GM23338 (cell line): ENCODE measurements at places on chromosomes 12 and 14.

- DNase-seq: no peak
Observed at GRCh38 chr12:67968725-67969124, 20.5 kb upstream of the IFNG-AS1 start.

DNA sequence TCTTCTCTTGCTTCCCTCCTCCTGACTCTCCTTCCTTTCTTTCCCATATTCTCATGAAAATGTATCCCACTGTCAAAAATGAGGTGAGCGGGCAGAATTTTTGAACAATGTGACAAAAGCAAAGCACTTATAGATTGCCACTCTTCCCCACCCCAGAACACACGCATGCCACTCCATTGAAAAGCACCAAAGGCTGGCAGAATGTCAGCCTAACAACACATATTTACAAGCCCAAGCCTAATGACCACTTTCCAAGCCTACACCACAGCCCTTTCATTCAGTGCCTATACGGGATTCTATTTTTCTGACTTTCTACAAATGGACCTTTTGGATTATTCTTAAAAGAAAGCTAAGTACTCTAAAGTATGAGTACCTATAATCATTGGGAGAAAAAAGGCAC is 62.9 kb upstream of the METAP2 start:
- DNase-seq: no peak

- DNase-seq: no peak
Observed at GRCh38 chr14:99755068-99755405, 38.2 kb upstream of the EML1 start.

- no peak for DNase-seq
Observed at GRCh38 chr12:105391231-105391630, 60.7 kb downstream of the C12orf75 start.

- DNase-seq: no peak
Observed at GRCh38 chr12:24759155-24759554, 189.7 kb downstream of the BCAT1 start.

GRCh38 chr12:10562306-10562933 is 51.0 kb downstream of the MAGOHB start:
- DNase-seq: peak; percentile 44

GRCh38 chr14:97571866-97572555 is 774.8 kb downstream of the VRK1 start:
- DNase-seq: no peak

DNA sequence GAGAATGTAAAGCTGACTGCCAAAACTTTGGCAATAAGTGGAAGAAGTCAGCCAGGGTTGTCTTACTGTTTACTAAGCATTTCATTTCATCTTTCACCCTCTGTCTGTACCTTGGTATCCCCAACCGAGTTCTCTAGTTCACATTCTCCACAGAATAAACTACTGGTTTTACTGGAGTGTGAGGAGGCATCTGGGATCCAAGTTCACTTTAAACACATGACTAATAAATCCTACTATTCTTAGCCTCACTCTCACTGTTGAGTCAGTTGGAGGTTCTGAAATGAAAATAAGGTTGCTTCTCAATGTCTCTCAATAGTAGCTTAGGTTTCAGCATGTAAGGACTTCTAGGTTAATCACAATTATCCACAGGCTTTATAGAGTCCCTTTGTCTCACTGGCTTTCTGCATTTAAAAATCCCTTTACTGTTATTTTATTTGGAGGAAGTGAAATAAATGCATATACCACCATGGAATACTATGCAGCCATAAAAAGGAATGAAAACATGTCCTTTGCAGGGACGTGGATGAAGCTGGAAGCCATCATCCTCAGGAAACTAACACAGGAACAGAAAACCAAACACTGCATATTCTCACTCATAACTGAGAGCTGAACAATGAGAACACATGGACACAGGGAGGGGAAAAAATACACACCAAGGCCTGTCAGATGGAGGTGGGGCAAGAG is 95.8 kb downstream of the EPS8 start:
- no peak for DNase-seq

- no peak for DNase-seq
Observed at GRCh38 chr14:32629236-32629635, 300.1 kb downstream of the AKAP6 start.

GRCh38 chr12:6097411-6097810 is 27.1 kb downstream of the VWF start:
- DNase-seq: no peak

DNA sequence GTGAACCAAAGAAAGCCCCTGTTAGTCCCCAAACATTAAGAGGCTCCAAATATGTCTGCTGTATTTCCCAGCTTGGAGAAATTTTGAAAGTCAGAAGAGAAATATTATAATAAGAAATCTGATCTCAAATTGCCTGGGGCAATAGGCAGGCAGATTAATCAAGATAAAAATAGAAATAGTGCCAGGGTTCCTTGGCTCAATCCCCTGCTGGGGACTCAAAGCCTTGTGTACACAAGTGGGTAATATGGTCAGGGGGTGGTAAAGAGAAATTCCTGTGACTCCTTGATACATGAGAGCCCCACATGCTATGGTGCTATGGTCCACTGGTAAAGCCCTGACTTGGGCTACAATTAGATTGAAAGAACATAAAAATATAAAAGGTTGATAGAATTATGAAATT is 41.3 kb upstream of the ARID2 start:
- DNase-seq: no peak

GRCh38 chr14:63296060-63296563 is 22.6 kb downstream of the GPHB5 start:
- DNase-seq: no peak

GRCh38 chr12:116338064-116338846 is 60.8 kb upstream of the MED13L start:
- DNase-seq: peak; percentile 30

GRCh38 chr12:10849425-10849878 is at the start of gene PRR4:
PRR4 (minus strand) TSS chr12:10849475; CDS start chr12:10849437, 38 bp downstream.
- DNase-seq: no peak

DNA sequence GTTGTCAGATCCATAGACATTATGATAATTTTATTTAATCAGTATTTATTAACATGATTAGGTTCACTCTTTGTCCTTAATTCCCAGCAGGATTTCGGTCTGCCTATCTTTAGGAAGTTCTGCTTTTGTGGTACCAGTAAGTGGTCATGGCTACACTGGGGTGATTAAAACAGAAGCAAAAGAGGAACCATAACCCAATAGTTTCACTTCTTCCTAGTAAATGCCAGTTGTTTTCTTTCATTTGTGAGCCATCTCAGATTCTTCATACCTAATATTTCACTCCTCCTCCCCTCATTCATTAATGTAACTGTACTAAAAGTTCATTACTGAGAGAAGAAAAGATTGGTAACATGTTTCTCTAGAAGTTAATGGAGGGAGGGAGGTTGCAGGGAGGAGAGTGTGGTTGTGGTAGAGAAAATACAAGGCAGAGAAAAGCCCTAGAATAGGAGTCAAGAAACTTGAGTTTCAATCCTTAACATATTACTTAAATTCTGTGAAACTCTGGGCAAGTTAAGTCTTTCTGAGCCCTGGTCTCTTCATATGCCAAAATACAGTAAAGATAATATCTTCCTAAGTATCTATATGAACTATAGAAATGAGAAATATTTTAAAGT is 101.2 kb downstream of the PEBP1 start:
- no peak for DNase-seq

- no peak for DNase-seq
Observed at GRCh38 chr12:70354787-70355186, 11.3 kb upstream of the KCNMB4 start.

DNA sequence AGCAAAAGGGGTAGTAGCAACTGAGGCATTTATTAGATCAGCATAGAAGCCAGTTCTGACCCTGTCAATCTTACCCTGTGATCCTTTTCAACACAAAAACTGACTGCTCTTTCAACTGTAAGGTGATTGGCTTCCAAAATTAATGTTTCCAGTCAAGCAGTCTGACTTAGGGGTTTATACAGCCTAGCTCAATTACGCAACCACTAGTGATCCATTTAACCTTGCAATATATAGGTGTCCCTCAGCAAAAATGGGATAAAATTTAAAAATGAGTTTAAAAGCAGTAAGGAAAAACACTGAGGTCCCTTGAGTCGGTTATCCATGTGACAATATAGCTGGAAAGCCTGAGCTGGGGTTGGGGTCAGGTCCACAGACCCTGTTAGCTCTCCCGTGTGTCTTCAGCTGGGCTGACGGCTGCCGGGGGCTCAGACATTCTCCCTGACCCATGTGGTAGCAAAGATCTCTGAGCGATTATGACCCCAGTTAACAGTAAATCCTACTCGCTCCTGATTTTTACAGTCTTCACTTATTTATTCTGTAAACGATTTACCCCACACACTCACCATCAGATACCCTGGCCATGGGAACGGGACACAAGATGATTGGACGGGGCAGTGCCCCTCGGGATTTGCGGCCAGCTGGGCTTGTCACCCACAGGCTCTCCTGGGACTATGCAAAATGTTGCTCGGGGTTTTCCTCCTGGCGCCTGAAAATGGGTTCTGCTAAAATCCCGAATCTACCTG is 16.6 kb downstream of the ADGRD1 start:
- DNase-seq: no peak
